ENCODE measurements at places on chromosomes 5 and 9. TPM values are rescaled to one million over a fixed set of nuclear protein-coding genes. Genes with fewer than 3 reads are reported as not detected.

DNA sequence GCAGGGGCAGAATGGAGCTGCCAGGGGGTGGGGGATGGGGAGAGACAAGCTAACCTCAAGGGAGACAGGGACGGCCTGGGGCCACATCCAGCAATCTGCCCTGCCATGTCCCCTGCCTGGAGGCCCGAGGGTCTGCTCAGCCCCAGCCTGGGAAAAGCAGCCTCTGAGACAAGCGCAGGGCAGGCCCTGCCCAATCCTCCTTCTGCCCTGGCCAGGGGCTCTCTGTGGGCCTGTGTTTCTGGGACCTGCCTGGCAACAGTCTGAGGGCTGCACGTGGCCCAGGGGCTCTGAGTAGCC is 13.9 kb upstream of the QSOX2 start:
- no peaks in the 10 kb centered on the region for H3K27me3 ChIP-seq
- DNase-seq, result no peak
- no peak overlapping the region for H3K27ac ChIP-seq

DNA sequence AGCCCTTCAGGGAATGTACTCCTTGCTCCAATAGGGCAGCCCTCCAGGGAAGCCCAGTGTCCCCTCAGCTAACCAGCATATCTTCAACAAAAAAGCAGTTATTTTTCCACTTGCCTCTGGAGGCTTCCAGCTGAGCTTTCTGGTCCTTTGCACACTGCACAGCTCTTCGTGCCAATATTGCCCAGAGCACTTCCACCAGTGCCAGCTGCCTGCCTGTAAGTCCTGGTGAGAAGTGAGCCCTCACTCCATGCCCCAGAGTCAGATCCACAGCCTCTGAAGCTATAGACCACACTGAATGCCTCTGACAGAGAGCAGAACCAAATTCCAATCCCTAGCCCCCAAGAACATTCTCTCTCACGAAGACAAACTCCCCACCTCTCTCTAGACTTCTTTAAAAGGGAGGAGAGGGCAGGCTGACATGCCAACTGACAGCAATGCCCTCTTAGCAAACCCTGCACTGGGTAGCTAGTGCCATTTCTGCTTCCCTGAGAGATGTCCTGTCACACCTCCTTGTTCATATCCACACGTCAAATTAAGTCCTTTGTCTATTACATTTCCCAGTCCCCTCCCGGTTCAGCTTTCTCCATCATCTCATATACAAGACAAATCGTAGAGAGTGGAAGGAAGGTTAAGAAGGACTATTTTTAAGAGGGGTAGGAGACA is 12.7 kb upstream of the HEXB start:
- H3K27ac ChIP-seq, result no peak overlapping the region
- H3K36me3 ChIP-seq, result no peaks in the 10 kb centered on the region
- H3K4me1 ChIP-seq, result peaks cover 18% of the 10 kb centered on the region
- no peak for DNase-seq
- no peak overlapping the region for H3K4me3 ChIP-seq
- H3K27me3 ChIP-seq, result no peaks in the 10 kb centered on the region

DNA sequence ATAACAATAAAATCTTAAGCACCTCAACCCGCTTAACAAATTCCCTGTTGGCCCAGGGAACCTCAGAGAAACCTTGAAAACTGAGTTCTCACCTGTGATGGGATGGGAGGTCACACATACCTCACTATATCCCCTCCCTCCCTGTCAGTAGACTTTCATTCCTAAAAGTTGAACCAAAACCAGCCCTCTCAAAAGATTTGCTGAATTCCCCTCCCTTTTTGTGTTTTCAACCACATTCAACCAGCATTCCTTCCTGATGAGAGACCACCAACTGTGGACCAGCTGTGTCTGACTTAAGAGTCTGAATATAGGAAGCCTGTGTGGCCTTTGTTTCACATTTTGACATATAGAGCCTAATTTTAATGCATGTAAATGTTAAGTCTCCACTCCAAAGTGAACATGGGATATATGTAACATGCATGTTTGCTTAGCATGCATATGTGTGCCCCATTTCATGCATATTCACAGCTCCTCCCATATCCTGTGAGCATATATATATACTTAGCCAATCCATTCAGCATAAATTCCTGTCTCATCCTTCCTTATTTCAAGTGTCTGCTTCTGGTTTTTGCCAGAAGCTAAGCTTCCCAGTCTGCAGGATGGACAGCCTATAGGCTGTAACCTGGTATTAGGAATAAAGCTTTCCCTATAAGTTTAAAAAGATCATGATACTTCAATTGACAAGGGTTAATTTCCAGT is 604.6 kb downstream of the PTPRD start:
- H3K27ac ChIP-seq, result no peak overlapping the region
- H3K27me3 ChIP-seq, result no peaks in the 10 kb centered on the region
- H3K36me3 ChIP-seq, result no peaks in the 10 kb centered on the region
- H3K4me1 ChIP-seq, result no peaks in the 10 kb centered on the region

DNA sequence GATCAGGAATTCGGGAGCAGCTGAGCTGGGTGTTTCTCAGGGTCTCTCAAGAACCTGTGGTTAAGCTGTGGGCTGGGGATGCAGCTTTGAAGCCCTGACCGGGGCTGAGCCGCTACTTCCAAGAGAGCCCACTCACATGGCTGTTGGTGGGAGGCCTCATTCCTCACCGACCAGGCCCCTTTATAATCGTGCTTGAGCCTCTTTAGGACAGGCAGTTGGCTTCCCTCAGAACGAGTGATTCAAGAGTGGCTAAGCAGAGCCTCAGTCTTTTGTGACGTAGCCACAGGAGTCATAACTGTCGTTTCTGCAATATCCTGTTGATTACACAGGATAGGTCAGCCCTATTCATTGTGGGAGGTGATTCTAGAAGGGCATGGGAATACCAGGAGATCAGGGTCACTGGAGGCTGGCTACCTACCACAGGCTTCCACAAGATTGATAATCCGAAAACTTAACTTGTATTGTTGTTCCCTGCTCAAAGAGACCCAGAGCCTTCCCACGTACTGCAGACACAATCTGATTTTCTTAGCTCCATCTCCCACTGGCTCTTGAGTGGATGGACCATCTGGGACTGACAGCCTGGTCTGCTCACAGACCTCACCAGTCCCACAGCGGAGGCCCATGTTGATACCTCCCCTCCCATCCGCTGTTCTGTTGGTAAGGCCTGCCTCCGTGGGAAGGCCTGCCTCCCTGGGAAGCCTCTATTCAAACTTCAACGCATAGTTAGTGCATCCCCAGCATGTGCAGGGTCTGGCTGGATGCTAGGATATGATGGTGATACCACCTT is 3.0 kb upstream of the ERGIC1 start:
- H3K36me3 ChIP-seq, result no peaks in the 10 kb centered on the region
- no peak overlapping the region for H3K27ac ChIP-seq
- H3K4me3 ChIP-seq, result no peak overlapping the region
- H3K27me3 ChIP-seq, result no peaks in the 10 kb centered on the region
- H3K4me1 ChIP-seq, result peaks cover 18% of the 10 kb centered on the region
- no peak for DNase-seq

SEMA6A gene
- total RNA-seq, result 11.6 TPM
